ENCODE measurements at places on chromosomes 16 and 17.

DNA sequence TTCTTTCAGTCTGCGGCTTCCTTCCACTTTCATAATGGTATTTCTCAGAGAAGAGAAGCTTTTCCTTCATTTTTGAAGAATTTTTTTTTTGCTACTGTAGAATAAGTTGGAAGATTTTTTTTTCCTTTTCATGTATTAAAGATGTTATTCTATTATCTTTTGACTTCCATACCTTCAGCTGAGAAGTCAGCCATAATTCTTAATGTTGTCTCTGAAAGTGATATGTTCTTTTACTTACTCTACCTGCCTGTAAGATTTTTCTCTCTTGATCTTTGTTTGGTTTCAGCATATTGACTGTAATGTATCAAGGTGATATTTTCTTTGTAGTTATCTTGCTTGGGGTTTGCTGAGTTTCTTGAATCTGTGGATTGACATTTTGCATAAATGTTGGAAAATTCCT, 143.5 kb upstream of the TOX3 start:
- no peak for DNase-seq

DNA sequence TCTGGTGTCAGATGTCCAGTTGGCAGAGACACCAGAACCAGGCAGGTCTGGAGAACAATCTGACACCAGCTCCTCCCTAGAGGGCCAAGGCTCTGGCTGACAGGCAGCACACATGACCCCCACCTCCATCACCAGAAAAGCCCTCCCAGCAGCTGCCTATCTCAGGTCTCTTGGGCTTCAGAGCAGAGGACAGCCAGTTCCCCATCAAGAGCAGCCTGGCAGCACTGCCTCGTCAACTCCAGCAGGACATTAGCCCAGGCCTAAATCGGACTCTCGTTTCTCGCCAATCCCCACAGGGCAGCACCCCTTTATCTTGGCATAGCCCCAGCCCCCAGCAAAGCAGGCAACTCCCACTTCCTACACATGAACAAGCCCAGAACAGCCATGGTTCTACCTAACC, 4.4 kb downstream of the JUP start:
- no peak for DNase-seq

DNA sequence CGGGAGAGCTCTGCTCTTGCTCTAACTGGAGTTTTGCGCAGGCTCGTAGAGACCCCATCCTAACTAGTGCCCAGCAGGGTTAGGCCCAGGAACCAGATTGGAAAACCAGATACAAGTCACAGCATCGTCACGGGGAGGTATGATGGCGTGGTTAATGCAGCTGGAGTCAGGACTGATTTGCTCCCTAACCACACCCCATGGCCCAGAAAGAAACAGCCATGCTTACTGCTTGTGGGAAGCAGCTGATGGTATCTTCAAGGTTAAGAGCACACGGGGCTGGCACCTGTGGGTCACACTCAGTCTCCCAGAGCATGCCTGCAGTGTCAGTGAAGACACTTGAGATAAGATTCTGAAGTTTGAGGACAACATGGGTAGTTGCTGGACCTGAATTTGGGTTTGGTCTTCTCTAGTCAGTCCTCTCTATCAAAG, 60.2 kb downstream of the WIPI1 start:
- no peak for DNase-seq

- no peak for DNase-seq
These were observed 224.3 kb downstream of the MSI2 start for GRCh38 chr17:57480438-57481196.

DNA sequence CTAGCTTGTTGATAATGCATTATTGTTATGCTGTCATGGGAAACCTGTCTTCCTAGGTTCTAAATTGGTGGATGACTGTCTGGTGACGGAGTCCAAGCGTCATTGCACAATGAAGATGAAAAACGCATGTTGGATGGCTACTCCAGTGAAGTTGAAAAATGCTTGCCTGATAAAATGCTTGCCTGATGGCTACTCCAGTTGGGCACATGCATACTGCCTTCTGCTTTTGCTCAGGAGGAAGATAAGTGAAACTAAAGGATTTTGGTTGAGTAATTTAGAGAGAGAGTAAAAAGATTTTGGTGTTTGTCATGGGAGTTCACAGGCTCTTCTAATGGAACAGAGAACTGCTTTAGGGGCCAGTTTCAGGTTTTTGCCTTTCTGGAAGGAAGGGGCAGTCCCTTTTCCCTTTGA, 118.6 kb downstream of the PRKCA start:
- DNase-seq, result no peak

GRCh38 chr16:3095869-3096268, 3.2 kb downstream of the ZSCAN10 start:
- peak; percentile 56 for DNase-seq

DNA sequence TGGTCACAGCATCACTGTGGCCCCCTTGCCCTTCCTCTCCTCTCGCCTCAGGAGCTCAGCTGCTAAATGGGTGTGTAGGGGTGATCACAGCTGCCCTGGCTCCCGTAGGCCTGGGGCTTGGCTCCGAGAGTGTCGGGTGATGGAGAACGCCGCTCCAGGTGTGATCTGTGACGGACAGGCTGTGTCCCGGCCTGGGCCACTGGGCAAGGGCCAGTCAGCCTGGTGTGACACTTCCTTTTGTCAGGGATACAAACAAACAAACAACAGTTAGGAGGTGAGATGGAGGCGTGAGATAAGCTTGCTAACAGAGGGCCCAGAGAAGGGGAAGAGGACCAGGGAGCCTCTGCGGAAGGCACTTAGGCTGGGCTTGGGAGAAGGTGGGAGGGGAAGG, 2.0 kb downstream of the ADGRG1 start:
- DNase-seq, result no peak

DNA sequence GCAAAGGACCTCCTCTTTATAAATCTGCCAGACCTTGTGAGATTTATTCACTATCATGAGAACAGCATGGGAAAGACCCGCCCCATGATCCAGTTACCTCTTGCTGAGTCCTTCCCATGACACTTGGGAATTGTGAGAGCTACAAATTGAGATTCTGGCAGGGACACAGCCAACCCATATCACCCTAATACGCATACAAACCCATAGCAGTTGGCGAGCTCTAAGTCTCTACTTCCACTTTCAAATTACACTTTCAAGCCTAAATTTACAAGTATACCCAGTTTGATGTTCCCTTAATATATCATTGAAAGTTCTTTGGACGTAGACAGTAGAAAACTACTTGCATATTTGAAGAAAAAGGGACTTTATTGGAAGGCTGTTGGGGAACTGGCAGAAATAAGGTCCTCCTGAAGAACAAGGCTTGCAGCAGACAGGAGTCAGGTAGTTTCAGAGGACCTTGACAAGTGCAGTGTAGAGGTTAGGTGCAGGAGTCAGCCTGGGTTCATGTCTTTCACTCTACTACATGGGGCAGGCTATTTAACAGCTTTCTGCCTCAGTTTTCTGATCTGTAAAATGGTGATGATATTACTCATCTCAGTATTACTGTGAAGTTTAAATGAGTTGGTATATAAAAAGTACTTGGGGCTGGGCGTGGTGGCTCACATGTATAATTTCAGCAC, 107.9 kb upstream of the EEF2KMT start:
- no peak for DNase-seq

GRCh38 chr17:80999536-81000333, 8.1 kb downstream of the CHMP6 start:
- DNase-seq, result no peak

- no peak for DNase-seq
These were observed 2.2 kb downstream of the PLCD3 start for GRCh38 chr17:45129940-45130680.

GRCh38 chr16:3520413-3520812, 19.6 kb downstream of the CLUAP1 start:
- DNase-seq, result no peak

- no peak for DNase-seq
These were observed 41.5 kb downstream of the USP22 start for GRCh38 chr17:21001111-21001812.

DNA sequence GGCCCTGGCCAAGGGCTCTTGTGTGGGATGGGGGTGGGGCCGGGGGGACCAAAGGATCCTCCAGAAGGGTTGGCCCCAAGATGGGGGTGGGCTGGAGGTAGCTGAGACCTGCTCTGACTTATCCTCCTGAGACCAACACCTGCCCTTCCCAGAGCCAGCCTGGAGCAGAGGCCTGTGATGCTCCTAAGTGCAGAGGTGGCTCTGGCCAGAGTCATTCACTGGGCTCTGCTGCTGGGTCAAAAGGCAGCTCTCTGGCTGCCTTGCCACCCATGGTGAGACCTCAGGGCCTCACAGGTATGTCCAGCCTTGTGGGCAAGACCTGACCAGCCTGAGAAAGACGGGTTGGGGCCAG, 393 bp downstream of the SERPINF2 start:
- DNase-seq, result no peak

- DNase-seq, result no peak
These were observed 7.9 kb upstream of the MT2A start for GRCh38 chr16:56600398-56600999.

DNA sequence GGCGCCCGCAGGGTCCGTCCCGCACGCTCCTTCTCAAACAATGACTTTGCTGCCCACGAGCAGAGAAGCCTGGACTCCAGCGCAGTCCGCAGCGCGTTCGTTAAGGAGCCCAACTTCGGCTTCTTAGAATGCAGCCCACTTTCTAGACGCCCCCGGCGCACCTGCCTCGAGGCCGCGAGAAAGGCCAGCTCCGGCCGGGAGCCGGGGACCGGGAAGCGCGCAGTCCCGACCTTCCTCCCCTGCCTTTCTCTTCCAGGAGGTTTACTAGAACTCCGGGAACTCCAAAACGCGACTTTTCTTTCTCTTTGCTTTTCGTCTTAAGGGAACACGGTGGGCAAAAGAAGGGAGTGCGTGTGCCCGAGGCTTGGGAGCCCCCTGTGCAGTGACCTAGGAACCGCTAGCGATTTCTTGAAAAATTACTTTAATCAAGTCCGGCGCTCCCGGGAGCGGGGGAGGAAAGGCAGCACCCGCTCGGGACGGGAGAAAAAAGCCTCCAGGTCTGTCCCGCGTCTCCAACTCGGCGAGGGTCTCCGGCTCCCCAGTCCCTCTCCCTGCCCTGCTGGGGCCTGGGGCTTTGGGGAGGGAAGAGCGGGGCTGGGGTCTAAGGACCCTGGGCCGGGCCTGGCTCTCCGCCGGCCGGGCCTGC, 2.6 kb downstream of the HNF1B start:
- DNase-seq, result no peak

DNA sequence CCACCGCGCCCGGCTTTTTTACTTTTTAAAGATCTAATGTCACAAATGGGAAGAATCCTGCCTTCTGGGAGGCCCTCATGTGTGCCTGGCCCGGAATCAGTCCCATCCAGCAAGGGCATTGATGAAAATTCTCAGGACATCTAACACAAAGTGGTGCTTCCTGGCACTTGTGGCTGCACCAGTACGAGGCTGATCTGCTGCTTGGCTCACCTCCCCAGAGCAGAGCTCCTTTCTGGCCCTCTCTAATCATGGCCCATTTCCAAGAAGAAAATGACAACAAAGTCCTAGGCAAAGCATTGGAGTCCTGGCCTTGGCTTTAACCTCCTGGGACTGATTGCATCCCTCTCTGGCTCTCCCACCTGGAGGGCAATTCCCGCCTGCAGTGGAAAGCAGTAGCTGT, 50.7 kb upstream of the SIAH1 start:
- DNase-seq, result no peak

DNA sequence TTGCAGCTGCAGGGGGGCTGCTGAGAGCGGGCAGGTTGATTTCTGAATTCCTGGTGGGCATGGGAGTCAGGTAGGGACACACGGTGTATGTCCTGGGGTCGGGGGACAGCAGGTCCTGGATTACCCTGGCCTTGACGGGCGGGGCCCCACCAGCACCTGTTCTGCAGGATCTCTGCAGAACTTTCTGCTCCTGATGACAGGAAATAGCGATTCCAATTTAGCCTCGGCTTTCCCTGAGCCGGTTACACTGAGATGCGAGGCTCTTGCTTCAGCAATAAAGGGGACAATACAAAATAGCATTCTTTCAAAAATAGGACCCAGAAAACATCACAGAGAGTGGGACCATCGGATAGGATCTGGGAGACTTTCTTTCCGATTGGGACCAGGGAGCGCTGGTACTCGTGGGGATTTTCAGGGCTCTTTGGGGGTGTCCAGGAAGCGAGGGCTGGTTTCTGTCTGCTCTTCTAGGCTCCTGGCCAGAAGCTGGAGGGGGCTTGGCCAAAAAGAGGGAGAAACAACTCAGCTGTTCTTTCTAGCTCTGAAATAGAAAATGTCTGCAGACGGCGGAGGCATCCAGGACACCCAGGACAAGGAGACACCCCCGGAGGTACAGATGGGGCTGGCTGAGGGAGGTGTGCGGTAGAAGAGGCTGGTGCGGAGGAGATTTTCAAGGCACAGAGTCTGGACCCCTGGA, 642 bp downstream of the ZNF205 start:
- no peak for DNase-seq

DNA sequence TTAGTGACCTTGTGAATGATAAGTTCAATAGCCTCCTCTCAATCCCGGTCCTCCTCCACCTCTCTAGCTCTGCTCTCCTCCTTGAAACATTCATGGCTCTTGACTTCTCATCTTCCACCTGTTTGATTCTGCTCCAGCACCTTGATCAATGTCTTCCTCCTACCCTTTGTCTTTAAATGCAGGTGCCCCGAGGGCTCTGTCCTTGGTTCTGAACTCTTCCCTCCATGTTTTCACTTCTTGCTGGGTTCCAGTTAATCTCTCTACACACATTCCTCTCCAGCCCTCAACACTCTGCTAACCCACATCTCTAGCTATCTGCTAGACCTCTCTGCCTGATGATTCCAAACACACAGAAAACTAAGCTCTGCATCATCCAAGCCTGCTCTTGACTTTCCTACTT, 13.4 kb downstream of the CD300E start:
- no peak for DNase-seq

GRCh38 chr17:40485851-40486521, 15.4 kb downstream of the TNS4 start:
- DNase-seq, result no peak

DNA sequence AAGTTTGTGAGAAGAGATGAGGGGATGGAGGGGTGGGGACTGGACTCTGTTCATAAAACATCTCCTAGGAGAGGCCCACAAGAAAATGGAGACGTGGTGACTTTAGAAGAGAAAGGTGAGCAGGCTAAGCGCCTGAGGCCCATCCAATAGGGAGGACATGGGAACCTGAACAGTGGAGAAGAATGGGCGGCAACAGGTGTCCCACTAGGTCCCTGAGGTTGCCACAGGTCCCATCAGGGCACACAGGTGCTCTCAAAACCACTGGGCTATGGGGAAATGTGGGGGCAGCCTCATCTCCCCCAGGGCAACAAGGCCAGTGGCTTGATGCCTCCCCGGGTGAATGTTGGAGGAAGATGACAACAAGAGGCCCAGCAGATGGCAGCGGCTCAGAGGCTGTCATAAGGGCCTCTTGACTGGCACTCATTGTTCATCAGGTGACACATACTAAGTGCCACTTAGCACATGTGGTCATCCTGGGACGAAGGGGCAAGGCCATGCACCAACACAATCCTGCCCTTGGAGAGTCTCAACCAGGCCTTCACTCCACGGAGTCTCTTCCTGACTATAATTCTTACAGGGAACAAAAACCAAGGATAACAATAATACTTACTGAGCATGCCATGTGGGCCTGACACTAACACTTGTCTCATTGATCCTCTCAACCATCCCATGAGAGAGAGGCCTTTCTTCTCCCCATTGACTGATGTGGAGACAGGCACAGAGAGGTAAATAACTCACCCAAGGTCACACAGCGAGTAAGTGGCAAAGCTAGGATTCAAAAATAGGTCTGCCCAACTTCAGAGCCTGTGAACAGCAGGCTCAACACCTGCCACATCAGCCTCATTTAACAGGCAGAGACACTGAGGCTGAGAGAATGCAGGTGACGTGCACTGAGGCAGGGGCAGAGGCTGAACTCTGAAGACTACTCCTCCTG, 38.0 kb downstream of the CUEDC1 start:
- no peak for DNase-seq

GRCh38 chr16:23398987-23399805, 53.8 kb downstream of the COG7 start:
- DNase-seq, result no peak

Data from stimulated activated CD4-positive, alpha-beta T cell treated with anti-CD3 and anti-CD28 coated beads, Interleukin-15, amount 100 ng/mL, for 48 hours (primary cell).